NCI-H1436 (cell line): ENCODE measurements at places on chromosomes 1 and 21.

- DNase-seq, result no peak
Observed at GRCh38 chr1:20281801-20282200, 8.9 kb upstream of the VWA5B1 start.

DNA sequence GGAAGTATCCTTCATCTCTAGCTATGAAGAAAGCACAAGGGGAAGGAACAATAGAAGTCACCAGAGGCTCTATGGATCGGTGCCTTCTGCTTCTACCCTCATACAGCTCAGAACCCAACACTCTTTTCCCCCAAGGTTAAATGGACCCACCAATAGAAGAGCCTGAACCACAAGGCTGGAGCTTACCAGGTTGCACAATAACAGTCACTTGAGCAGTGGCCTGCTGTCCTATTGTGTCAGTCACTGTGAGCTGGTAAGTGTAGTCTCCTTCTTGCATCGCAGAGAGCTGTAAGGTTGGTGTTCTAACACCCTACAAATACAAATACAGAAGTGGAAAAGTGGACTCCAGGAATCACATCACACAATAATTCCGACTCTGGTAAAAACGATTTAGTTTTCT lies 103.0 kb downstream of the KIAA0319L start:
- DNase-seq, result no peak

DNA sequence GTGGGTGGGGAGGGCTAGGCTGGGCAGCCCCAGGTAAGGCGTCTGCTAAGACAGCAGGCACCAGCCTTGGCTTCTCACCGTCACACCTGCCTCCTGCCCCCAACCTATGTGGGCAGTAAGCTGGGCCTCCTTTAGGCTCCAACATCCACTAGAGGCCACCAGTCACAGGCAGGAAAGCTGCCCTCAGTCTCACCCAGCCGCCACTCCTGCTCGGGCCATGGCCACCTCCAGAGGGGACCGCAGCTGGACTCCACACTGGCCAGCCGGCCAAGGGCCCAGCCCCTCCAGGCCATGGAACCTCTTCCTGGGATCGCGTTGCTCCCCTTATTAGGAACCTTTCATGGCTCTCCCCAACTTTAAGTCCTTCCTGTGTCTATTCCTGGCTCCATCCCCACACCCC lies 74.5 kb downstream of the MRPL37 start:
- DNase-seq, result no peak

- no peak for DNase-seq
Observed at GRCh38 chr21:44547656-44548331, 3.5 kb downstream of the KRTAP10-2 start.

DNA sequence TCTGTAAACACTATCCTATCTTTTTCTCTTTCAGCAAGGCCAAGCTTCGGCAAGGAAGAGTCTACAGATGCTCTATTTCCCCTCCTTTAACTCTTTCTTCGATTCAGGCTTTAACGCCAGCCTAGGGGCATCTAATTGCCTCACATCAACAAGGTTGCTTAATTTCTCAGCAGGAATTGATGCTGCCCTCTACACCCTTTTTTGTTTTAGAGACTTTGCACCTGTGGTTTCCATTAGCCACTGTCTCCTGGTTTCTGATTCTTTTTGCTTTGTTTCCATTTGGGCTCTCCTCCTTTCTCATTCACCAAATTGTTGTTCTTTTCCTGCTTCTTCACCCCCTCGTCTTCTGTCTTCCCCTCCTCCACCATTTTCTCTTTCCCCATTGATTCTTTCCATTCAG lies 202.4 kb upstream of the HMCN1 start:
- no peak for DNase-seq

GRCh38 chr1:39394598-39394997 lies 96.8 kb upstream of the BMP8A start:
- DNase-seq, result peak; percentile 7

GRCh38 chr1:1141911-1142250 lies 26.0 kb upstream of the C1orf159 start:
- no peak for DNase-seq

DNA sequence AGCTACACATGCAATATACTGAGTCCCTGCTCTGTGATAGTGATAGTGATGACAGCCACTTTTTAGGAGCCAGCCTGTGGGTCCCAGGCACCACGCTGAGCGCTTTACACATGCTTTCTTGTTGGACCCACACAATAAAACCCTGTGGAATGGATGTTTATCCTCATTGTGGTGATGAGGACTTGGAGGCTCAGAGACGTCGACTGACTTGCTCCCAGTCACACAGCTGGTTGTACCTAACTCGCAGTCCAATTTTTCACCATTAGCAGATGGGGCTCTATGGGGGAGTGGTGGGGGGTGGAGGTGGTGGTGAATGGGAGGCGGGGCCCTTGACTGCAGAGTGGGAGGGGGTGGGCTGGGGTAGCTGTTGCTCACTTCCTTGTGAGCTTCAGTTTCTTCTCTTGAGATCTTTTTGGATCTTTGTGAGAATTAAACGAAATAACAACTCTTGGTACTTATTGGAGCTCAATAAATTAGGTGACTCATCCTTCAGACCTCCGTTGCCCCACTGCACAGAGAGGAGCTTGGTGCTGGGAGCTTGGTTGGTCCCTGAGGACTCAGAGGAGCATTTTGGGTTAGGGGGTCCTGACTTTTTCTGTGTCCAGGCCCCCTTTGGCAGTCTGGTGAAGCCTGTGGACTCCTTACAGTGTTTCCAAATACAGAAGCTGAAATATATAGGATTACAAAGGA lies 61.8 kb upstream of the CD1D start:
- no peak for DNase-seq

DNA sequence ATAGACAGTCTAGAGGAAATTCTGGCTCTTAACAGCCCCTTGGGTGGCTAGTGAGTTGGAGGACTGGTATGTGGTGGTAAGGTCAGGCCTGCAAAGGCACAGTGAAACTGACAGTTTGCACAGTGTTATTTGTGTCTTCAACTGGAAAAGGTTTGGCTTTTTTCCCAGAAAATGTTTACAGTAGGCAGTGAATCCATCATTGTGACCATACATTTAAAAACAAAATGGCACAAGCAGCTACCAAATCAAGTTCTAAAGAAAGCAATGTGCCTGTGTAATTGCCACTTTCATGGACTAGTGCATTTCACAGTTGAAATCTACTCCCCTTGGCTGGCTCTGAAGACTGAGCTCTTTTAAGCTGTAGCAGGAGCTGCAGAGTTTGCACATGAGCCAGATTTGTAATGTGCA lies 24.8 kb downstream of the ATPAF1 start:
- peak; percentile 31 for DNase-seq

- no peak for DNase-seq
Observed at GRCh38 chr21:35075546-35075945, 26.4 kb upstream of the RUNX1 start.

- DNase-seq, result no peak
Observed at GRCh38 chr1:16612332-16613172, 812 bp downstream of the NBPF1 start.

DNA sequence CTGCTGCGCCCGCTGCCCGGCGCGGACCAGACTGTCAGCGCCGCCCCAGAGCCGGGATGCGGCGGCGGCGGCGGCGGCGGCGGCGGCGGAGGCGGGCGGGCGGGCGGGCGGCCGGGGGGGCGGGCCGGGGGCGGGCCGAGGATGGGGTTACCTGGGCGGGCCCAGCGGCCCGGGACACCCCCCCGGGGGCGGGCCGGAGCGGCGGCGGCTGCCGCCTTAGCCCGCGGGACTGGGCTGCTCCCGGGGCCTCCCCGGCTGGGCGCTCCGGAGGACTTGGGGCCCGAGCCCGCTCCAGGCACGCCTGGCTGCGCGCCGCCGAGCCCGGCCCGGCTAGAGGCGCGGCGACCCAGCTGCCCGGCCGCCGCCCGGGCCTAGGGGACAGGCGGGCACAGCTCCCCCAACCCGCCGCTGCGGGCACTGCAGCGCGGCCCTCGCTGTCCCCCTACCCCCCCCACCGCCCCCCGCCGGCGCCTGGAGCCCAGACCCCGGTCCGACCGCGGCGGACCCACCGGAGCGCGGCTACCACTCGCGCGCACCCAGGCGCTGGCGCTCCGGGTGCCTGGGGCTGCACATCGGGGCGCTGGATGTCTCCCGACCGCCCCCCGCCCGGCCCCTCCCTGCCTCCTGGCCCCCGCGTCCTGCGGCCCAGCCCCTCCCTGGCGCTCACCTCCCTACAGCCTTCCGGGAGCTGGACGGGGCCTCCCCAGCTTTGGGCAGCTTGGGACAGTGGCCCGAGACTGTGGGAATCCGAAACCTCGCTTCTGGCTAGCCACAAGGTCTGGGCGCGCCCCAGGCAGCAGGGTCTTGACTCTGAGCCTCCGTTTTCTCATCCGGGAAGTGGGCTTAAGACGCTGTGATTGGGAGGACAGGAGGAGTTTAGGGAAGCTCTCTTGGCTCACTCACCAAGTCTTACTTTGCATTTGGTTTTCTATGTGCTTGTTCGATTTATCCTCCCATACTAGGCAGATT lies at the start of gene WNT4:
Gene WNT4, minus strand, starts transcription at position 33 of the 969 bp plus-strand sequence. CDS start 175 bp downstream, outside the sequence.
- peak; percentile 31 for DNase-seq

DNA sequence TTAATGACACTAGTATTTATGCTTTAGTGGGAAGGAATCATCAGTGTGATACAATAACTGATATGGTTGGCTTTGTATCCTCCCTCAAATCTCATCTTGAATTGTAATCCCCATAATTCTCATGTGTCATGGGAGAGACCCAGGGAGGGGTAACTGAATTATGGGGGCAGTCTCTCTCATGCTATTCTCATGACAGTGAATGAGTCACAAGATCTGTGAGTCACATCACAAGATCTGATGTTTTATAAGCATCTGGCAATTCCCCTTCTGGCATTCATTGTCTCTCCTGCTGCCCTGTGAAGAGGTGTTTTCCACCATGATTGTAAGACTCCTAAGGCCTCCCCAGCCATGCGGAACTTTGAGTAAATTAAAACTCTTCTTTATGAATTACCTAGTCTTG lies 1760.3 kb downstream of the NCAM2 start:
- DNase-seq, result no peak
